NCI-H2171 treated with DMSO at 0.1 percent for 48 hours (cell line): ENCODE measurements at places on chromosomes 12 and 14.
A peak's percentile ranks its signal among the peaks of the same experiment; 100 is the strongest.

- DNase-seq, result no peak
Measured at GRCh38 chr14:48970943-48971342, 615.2 kb downstream of the RPS29 start.

DNA sequence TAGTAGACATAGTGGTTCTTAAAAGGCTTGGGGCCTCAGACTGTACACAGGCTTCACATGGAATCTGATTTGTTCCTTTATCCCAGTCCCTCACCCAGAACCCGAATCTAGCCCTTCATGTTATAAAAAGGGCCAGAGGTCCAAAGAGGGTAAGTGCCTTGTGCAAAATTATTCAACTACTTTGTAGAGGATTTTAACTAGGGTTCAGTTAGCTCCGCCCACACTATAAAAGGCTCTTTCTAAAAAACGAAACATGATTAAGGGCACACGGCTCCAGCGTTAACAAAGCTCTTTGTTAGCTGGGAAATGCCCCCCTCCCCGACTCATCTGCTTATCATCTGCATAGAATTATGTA lies 3.2 kb upstream of the SOCS2 start:
- no peak for DNase-seq

DNA sequence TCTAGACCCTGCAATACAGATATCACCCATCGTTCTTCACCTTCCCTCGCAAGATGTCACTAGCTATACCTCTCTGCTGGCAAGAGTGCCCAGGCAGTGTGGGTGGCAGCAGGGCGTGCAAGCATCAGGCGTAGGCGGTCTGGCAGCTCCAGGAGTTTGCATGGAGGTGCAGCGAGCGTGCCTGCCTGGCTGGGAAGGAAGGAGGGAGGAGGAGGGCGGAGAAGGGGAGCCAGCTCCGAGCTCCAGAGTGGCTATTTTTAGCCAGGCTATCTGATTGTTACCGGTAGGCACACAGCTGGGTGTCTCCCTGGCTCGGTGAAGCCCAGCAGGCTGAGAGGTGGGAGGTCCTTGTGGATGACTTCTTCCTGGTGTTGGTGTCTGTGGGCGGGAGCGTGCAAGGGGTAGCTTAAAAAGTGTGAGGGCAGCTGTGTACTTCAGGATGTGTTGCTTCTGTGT lies 6.2 kb downstream of the FOXJ2 start:
- DNase-seq, result peak; percentile 100

GRCh38 chr12:108888031-108888430 lies 8.1 kb downstream of the DAO start:
- DNase-seq, result no peak

DNA sequence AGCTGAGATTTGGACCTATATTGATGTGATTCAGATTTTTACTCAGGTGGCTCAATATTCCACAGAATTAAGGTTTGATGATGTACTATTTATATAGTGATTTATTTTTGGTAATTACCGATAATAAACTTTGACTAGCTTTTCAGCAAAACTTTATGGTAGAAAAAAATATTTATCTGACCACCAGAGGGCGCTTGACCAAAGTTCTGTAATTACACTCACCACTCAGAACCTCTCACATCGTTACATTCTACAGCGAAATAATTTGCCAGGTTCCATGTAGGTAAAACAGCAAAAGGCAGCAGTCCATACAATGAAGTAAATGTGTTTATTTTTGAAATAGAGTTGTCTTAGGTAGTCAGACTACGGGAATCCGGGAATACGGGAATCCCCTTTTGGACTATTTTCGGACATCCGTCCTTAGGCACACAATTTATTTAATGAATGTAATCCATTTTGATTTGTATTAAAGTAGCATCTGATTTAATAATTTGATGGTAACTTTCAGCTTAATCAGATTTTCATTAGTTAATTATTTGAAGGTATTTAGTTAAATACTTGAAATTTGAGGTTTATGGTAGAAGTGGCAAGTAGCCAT lies 143.0 kb upstream of the DDHD1 start:
- DNase-seq, result peak; percentile 21

DNA sequence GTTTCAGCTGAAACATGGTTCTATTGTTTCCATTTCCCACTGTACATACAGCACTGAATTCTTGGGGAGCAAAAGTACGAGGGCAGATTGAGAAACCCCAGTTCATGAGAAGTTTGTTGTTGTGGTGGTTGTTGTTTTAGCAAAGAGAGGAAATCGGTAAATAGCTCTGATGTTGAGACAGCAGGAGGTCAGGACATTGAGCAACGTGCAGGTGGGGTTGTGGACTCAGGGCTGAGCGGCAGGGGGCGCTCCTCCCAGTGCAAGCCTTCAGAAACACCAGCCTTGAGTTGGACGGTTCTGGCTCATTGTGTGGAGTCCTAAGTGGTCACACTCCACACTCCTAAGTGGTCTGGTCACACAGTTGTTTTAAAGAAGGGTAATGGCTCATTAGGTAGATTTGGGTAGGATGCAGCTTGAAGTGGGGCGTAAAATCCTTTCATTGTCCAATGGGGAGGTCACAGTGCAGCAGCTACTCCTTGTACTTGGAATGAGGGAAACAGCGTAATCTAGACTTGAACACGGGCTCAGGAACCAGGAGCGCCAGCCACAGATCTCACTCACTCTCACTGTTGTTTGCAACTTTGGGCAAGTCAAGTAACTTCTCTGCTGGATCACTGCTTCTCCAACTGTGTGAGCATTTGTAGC lies 14.5 kb upstream of the PWP1 start:
- DNase-seq, result no peak

DNA sequence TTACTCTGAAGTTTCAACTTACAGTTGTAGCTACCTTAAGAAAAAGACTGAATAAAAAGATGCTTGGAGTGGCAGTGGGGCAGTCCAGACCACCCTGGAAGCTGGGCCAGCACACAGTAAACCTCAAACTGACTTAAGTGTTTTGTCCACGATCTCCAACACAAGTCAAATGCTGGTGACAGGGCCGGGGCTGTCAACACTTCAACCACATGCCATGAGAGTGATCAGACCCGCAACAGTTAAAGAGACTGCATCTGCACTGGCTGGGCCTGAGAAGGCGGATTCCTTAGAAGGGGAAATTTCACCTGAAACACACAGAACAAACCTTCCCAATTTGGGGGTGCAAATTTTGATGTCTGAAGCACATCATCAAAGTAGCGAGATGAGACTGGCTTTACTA lies 223.5 kb upstream of the CAND1 start:
- no peak for DNase-seq

GRCh38 chr12:119341020-119341419 lies 6.5 kb downstream of the CCDC60 start:
- no peak for DNase-seq

DNA sequence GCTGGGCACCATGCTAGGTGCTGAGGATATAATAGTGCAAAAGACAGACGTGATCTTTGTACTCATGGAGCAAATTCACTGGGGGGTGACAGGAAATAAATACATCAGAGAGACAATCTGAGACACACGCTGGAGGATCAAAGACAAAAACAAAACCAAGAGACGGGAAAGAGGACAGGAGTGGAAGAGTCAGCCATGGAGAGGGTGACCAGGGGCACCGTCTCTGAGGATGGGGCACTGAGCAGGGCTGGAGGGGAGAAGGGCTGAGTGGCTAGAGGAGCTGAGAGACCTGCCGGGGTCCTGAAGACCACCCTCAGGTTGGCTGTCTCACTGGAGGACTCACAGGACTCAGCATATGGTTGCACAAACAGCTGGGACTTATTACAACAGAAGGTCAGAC lies 81.9 kb downstream of the TMEM132D start:
- DNase-seq, result no peak

- no peak for DNase-seq
Measured at GRCh38 chr12:89977405-89978085, 268.9 kb upstream of the ATP2B1 start.
